ENCODE measurements at places on chromosomes 4 and X.

- DNase-seq: no peak
Measured at GRCh38 chrX:118156953-118157608, 40.5 kb upstream of the KLHL13 start.

- DNase-seq: no peak
Measured at GRCh38 chrX:144265641-144266040, 381.8 kb downstream of the UBE2NL start.

GRCh38 chrX:71514367-71515037 lies 18.4 kb upstream of the OGT start:
- DNase-seq: no peak

DNA sequence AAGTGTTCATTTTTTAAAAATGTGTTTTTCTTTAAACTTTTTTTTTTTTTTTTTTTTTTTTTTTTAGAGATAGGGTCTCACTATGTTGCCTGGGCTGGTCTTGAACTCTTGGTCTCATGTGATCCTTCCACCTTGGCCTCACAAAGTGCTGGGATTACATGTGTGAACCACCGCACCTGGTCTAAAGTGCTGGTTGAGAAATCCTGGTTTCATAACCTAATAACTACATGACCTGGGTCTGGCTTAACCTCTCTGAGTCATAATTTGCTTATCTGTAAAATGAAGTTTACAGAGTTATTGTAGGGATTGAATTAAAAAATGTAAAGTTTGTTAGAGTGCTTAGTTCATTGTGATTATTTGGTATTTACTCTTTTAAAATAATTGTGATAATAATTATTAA lies 5.2 kb downstream of the HSD17B13 start:
- no peak for DNase-seq

GRCh38 chrX:129188231-129188630 lies 335.1 kb downstream of the SMARCA1 start:
- DNase-seq: no peak

All from Panc1 (cell line).